ENCODE measurements at places on chromosomes 7 and 10.

GRCh38 chr10:44975431-44976331 is 2.9 kb downstream of the DEPP1 start:
- no peak for DNase-seq

- no peak for DNase-seq
These were observed 361.6 kb upstream of the FZD8 start for GRCh38 chr10:36003688-36004087.

GRCh38 chr10:133275684-133276092 is 980 bp downstream of the ADAM8 start:
- no peak for DNase-seq

- DNase-seq = peak; percentile 73
These were observed 34.2 kb downstream of the PUS7 start for GRCh38 chr7:105487579-105488571.

DNA sequence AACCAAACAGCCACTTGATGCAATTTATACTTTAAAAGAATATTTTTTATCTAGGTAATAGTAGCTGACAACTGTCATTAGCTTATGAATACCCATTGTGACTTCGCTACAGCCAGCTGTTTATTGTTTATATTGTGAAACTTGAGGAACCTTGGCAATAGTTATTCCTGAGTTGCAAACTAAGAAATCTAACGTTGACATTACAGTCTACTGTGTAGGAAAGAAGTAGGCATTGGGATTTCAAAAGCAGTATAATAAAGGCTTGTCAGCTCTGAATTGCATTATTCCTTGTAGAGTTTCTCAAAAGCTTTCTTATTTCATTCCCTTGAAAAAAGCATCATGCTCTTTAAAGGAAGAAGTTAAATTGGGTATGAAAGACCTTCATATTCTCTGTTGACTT is 42.7 kb upstream of the OIT3 start:
- no peak for DNase-seq

GRCh38 chr7:157708919-157709295 is 372.1 kb downstream of the DNAJB6 start:
- DNase-seq = no peak

DNA sequence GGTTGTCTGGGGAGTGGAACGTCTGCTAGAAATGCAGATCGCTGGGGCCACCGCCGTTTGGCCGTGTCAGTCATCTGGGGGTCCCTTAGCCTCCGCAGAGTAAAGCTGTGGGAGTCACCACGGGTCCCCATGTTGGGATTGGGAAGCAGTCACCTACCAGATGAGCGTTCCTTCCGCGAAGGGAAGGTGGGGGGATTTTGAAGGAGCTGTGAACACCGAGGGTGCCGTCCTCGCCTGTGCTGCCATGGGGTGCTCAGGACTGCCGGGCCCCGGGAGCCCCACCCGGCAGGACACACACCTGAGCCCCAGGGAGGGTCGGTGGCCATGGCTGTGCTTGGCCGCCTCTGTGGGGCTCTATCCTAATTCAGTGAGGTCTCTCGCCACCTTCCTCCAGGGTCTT is 46.2 kb upstream of the AP5Z1 start:
- DNase-seq = no peak

- no peak for DNase-seq
These were observed 118.1 kb downstream of the PTPRN2 start for GRCh38 chr7:158469396-158470051.

DNA sequence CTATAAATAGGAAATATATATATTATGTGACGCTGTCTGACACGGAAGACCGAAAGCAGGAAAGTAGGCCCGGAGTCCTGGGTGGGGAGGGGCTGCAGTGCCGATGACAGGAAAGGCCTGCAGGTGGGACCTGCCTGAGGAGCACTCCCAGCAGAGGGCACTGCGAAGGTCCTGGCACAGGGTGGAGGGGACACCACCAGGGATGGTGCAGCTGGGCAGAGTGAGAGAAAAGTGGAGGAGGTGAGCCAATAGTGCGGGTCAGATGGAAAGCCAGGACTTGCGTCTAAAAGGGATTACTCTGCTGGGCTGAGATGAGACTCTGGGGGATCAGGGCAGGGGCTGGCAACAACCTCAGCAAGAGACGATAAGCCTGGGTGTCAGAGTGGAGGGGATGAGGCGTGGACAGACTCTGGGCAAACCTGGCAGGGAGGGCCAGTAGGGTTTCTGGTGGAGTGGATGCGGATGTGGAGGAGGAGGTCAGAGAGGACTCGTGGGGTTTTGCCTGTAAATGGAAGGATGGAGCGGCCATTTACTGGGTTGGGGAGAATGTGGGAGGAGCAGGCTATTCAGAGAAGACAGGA is 118.2 kb upstream of the ZNF746 start:
- DNase-seq = no peak

Measured in AG09309 (cell line).